ENCODE measurements at places on chromosomes 2 and 18. TPM values are rescaled to one million over a fixed set of nuclear protein-coding genes. Genes with fewer than 3 reads are reported as not detected.

Gene CD226
- 85.3 TPM for total RNA-seq

Gene MYO1B
- 7.0 TPM for total RNA-seq

- H3K27ac ChIP-seq, result no peak overlapping the region
- no peaks in the 10 kb centered on the region for H3K36me3 ChIP-seq
- DNase-seq, result no peak
- no peaks in the 10 kb centered on the region for H3K27me3 ChIP-seq
- no peaks in the 10 kb centered on the region for H3K4me1 ChIP-seq
Observed at GRCh38 chr18:39764873-39765272, 2190.2 kb upstream of the PIK3C3 start.

Gene HOXD8
- not detected for total RNA-seq

DNA sequence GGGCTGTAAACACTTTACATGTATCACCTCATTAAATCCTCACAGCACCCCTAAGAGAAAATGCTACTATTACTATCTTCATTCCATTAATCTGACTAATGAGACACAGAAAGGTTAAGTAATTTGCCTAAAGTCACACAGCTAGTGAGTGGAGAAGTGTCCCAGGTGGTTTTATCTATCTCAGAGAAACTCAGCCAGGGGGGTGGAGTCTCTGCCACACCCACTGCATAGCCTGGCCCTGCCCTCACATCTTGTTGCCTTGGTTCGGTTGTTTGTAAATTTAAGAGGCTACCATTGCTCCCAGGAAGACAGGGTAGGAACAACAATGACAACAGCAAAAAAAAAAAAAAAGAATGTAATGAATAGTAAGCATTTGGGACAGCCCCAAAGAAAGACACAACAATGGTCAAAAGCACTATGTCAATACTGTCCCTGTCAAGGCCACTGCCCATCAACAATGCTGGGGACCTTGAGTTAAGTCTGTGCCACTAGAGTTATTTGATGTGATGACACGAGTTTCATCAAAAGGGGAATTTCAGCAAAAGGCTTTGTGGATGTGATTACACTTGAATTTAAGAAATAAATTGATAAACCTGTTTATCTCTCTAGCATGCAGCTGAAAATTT, 17.5 kb downstream of the CYRIA start:
- H3K27ac ChIP-seq, result no peak overlapping the region
- DNase-seq, result no peak
- H3K36me3 ChIP-seq, result no peaks in the 10 kb centered on the region

Measured in activated T-helper 2 cell treated with anti-CD3 and anti-CD28 coated beads, Interferon-gamma antibody, Interleukin-2, Interleukin-4, amounts not matched to agents 10 μg/mL and 5 μg/mL and 100 μg/mL, durations not matched to agents 14 hours and 24 hours and 36 hours (primary cell).